Posterior vena cava (tissue), 2 donors: ENCODE measurements at places on chromosomes 3 and 15.

GRCh38 chr3:56966509-56966908 lies 94.0 kb upstream of the SPATA12 start:
- DNase-seq = no peak

- no peak for DNase-seq
Measured at GRCh38 chr3:57151021-57151449, 14.1 kb downstream of the IL17RD start.

DNA sequence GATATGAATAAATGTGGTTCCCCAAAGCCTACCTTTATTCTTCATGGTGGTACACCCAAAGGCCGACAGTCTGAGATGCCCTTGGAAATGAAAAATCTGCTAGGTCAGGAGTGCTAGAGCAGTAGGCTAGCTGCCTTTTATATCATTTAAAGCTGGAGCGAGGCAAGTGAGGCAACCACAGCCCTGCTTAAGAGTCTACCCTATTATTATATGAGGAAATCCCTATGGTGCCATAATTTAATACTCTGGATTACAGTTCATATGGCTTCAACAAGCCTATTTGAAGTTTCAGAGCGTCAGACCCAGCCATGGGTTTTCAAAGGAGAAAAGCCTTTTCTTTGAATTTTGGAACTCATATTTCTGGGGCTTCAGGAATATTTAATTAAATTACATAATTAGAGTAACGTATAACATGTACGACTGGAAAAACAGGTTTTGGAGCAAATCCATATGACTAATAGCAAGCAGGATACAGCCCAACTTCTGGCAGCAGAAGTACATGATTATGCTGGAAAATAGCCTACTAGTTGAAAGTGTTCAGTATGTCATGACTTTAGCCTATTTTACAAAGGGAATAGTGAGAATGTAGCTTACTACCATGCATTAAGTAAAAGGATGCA lies 18.0 kb upstream of the SLTM start:
- DNase-seq = no peak

- DNase-seq = no peak
Measured at GRCh38 chr15:98689431-98689861, 41.1 kb downstream of the IGF1R start.

- DNase-seq = no peak
Measured at GRCh38 chr3:187931101-187931500, 185.8 kb upstream of the BCL6 start.
